Cardiac atrium fibroblast (primary cell): ENCODE measurements at places on chromosomes 6 and 20. TPM values are rescaled to one million over a fixed set of nuclear protein-coding genes. Genes with fewer than 3 reads are reported as not detected.

The SLC17A3 gene
- total RNA-seq = not detected in 2 replicates

The BNIP5 gene
- total RNA-seq = not detected in 2 replicates

The NR2E1 gene
- not detected in 2 replicates for total RNA-seq

The FGD2 gene
- total RNA-seq = not detected in 2 replicates

The EFCAB8 gene
- total RNA-seq = under 0.01 TPM in 1 of 2 replicates, not detected in the other

The MYMX gene
- 0.49 TPM in 1 of 2 replicates, not detected in the other for total RNA-seq

The CPNE5 gene
- under 0.01 and 1.1 TPM in 2 replicates for total RNA-seq

The MCCD1 gene
- not detected in 2 replicates for total RNA-seq

The GGTLC1 gene
- total RNA-seq = not detected in 2 replicates

The PRDM1 gene
- total RNA-seq = under 0.01 and 1.6 TPM in 2 replicates
